ENCODE measurements at places on chromosomes 13 and 19.

DNA sequence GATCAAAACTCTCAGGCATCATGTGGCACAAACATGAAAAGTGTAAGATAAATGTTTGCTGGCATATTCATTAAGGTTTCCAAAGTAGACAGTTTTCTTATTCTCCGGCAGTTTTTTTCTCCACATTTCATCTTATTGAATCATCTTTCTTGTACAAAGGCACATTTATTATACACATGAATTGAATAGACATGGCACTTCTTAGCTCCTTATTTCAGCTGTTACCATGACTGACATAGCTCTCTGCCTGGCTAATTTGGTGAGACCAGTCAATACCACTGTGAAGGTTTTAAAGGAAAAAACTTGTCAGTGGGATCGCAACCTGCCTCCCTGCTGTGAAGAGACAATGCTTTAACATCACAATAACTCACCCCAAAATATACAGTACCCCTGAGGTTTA, 285.0 kb upstream of the PCDH20 start:
- no peak for DNase-seq

DNA sequence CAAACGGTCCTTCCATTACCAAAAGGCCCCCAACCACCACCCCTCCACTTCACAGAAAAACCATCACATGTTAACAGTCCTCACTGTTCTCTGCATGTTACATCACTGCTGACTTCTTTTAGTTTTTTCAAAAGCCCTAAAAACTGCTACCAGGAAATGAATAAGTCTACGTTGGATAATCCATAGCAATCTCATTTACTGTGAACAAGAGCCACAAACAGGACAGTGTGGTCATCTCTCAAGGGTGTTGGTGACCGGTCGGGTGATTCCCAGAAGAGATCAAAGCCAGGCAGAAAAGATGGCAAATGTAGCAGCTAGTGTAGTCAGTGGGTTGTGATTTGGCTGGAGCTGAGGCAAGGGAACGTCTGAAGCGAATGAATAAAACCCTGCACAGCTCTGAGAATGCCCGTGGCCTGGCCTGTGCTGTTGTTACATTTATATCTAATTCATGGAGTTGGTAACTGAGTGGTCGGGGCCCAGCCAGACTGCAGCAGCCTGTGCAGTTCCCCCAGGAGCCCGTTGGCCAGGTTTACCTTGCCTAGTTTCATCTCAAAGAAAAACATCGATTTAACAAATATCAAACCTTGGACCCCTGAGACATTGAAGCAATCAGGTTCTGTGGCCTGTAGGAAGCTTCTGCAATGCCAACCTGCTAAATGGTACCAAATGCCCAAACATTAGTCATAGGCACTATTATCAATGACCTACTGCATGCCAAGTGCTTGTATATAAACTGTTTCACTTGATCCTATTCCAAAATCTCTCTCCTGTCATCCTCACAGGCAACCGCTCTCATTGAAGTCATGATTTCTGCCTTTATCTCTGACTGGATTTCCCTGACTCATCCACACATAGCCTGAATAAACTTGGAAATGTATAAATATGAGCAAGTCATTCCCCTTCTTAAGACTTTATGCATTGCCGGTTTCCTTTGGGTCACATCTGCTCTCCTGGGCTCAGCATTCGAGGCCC, 153.8 kb upstream of the SERP2 start:
- no peak for DNase-seq

DNA sequence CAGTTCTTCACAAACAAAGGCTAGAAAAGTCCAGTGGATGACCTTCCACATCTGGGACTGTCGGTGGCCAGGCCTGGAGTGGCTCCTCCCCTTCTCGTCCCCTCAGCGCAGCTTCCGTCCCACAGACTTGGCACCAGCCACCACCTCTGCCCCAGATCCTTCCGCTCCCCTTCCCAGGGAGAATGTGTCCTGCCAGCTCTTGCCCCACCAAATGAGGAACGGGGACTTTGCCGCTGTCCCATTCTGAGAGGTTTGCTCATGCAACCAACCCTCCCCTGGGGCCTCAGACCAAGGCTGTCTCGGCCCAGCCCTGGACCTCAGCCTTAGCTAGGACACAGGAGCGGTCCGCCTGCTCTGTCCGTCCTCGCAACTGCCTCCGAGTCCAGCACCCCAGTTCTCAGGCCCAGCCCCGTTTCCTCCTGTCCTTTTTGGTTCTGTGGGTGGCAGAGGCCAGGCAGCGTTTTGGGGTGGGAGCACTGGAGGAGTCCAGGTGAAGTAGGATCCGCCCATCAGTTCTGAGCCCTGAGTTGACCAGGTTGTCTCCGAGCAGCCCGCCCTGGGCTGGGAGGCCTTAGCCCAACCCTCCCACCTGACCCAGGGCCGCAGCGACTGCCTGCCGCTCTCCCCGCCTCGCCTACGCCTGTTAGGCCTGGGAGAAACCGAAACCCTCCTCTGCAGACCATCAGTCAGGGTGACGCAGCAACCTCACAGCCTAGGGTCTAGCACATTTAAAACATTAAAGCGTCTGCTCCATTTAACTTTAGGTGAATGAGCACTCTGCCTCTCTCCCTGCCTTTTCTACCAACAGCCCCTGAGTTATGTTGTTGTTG, 284.3 kb downstream of the FOXO1 start:
- DNase-seq, result no peak

- DNase-seq, result no peak
These were observed 7.3 kb downstream of the ELOF1 start for GRCh38 chr19:11551603-11552235.

GRCh38 chr19:47258895-47259555, 2.7 kb downstream of the CCDC9 start:
- no peak for DNase-seq

GRCh38 chr19:17061691-17062090, 13.6 kb downstream of the HAUS8 start:
- DNase-seq, result no peak

DNA sequence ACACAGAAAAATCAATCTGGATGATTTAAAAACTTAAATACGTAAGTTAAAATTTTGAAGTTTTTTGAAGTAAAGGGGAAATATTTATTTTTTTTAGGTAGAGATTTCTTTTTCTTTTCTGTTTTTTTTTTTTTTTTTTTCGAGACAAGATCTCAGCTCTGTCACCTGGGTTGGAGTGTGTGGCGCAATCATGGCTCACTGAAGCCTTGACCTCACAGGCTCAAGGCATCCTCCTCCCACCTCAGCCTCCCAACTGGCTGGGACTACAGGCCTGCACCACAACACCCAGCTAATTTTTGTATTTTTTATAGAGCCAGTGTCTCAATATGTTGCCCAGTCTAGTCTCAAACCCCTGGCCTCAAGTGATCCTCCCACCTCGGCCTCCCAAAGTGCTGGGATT, 120.4 kb upstream of the CLDN10 start:
- no peak for DNase-seq

DNA sequence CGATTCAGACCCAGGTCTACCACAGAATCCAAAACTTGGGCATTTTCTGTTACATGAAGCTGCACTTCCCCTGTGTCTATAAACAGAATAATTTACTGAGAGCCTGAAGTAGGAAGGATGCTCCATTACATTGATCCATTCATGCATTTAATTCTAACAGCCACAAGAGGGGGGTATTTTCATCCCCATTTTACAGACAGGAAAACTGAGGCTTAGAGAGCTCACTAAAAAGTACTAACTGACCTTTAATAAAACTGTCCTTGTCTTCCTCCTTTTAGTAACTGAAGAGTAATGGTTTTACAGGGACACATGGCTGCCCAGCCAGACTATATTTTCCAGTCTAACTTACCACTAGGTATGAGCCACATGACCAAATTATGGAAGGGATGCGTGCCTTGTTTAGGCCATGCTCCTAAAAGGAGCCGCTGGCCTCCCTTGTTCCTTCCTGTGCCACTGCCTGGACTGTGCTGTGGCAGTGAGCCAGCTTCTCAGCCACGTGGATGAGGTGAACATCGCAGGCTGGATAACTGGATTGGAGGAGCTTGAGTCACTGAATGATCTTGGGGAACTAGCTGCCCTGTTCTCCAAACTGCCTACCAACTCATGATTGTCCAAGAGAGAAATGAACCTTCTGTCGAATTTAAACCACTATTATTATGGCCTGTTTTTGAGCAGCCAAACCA, 108.3 kb downstream of the DOCK9 start:
- no peak for DNase-seq

DNA sequence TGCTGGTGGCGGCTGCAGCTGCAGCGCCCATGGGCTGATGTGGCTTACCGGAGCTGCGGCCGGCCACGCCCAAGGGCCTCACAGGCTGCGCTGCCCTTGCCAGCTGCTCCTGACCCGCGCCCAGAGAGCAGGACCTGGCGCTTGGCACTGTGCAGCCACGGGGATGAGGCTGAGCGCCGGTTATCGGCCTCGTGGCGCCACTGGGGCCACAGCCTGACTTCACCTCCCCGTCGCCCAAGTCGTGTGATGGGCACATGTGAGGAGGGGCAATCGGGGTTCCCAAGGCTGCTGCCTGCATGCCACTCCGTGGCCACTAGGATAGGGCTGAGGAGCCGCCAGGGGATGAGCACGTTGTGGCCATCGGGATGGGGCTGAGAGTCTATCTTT, 77.2 kb upstream of the PABPC3 start:
- no peak for DNase-seq

- DNase-seq, result no peak
These were observed 1027.3 kb downstream of the UQCRFS1 start for GRCh38 chr19:28185646-28186045.

DNA sequence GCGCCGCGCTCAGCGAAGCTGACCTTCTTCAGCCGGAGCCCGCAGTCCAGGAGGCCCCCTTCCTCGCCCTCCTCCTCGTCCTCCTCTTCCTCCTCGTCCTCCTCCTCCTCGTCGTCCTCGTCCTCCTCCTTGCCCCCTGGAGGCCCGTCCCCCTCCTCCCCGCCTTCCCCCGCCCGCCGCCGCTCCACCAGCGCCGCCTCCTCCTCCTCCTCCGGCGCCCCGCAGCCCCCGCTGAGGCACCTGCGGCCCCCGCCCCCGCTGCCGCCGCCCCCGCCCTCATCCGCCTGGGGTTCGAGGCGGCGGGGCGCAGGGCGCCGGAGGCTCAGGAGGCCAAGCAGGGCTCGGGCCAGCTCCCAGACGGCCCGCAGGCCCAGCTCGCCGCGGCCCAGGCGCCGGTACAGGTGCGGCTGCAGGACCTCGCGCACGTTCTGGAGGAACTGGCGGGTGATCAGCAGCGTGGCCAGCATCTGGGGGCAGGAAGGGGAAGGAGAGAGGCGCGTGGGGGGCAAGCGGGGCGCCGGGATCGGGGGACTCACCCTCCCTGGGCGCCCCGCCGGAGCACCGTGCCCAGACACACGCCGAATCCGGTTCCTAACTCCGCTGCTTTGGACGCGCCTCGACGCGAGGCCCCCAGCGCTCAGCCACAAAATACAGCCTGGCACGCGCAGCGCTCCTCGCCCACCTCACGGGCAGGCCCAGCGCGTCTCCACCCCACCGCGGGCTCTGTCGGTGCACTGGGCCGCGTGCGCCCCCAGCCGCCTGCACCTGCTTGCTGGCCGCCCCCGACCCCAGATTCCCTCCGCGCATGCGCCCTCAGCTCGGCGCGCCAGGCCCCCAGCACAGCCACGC, 5.9 kb downstream of the ANO8 start:
- DNase-seq, result peak; percentile 41

DNA sequence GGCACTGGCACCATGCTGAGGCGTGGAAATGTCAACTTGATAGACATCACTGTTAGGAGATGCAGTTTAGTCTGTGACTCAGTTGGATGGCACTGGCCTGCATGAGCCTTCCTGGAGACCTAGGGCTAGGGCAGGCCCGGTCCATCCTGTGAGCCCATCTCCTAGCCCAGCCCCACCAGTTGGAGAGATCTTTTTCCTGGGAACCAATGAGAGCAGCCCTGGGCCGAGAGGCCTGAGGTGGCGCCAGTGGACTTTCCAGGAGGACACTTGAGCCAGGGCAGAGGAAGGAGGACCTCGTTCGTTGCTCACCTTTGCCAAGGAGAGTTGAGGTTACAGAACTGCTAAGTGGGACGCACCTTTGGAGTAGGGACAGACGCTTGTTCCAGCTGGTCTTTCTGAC, 100.5 kb upstream of the TEX29 start:
- DNase-seq, result no peak
